ENCODE measurements at places on chromosomes 13 and 19.
A peak's percentile ranks its signal among the peaks of the same experiment; 100 is the strongest.

DNA sequence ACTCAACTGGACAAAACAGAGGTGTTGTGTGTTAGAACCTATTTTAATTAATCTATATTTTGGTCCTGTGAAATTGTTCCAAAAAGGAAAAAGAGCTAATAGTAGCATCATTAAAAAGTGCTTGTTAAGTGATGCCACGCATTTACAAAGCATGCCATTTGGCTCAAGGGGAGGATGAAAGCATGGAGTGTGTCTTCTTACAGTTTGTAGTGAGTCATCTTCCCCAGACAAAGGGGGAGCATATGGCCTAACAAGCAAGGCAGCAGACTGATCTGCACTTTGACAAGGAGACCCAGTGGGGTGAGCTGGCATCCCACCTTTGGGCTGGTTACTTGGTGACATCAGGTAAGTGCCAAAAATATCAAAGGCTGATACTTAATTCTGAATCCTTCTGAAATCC is 297.0 kb downstream of the FGF9 start:
- H3K4me1 ChIP-seq, result no peaks in the 10 kb centered on the region
- H3K27me3 ChIP-seq, result no peaks in the 10 kb centered on the region
- H3K4me3 ChIP-seq, result no peak overlapping the region
- no peaks in the 10 kb centered on the region for H3K36me3 ChIP-seq
- H3K27ac ChIP-seq, result no peak overlapping the region

- H3K27me3 ChIP-seq, result no peaks in the 10 kb centered on the region
- no peaks in the 10 kb centered on the region for H3K36me3 ChIP-seq
- H3K27ac ChIP-seq, result peak overlapping the region; percentile 78
- DNase-seq, result no peak
- peaks cover 30% of the 10 kb centered on the region for H3K4me1 ChIP-seq
Measured at GRCh38 chr19:661427-662196, 1.4 kb downstream of the RNF126 start.

DNA sequence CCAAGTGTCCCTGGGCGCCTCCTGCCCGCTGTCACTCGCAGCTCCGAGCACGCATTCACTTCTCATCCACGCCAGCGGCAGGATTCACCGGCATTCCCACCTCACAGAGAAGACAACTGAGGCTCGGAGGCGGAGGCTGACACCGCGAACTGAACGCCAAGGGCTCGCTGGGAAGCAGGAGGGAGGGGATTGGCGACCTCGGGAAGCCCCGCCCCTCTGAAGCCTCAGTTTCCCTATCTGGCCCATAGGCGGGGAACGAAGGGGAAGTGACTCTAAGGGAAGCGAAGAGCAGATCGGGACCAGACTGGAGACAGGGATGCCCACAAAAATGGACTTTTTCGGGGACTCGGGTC is 256 bp downstream of the MICOS13 start:
- no peaks in the 10 kb centered on the region for H3K4me1 ChIP-seq
- DNase-seq, result no peak
- no peaks in the 10 kb centered on the region for H3K27me3 ChIP-seq
- H3K4me3 ChIP-seq, result peak overlapping the region; percentile 96
- peak overlapping the region; percentile 75 for H3K27ac ChIP-seq

GRCh38 chr19:8239528-8240273 is 30.5 kb downstream of the CERS4 start:
- no peak overlapping the region for H3K4me3 ChIP-seq
- H3K27ac ChIP-seq, result no peak overlapping the region
- DNase-seq, result no peak

DNA sequence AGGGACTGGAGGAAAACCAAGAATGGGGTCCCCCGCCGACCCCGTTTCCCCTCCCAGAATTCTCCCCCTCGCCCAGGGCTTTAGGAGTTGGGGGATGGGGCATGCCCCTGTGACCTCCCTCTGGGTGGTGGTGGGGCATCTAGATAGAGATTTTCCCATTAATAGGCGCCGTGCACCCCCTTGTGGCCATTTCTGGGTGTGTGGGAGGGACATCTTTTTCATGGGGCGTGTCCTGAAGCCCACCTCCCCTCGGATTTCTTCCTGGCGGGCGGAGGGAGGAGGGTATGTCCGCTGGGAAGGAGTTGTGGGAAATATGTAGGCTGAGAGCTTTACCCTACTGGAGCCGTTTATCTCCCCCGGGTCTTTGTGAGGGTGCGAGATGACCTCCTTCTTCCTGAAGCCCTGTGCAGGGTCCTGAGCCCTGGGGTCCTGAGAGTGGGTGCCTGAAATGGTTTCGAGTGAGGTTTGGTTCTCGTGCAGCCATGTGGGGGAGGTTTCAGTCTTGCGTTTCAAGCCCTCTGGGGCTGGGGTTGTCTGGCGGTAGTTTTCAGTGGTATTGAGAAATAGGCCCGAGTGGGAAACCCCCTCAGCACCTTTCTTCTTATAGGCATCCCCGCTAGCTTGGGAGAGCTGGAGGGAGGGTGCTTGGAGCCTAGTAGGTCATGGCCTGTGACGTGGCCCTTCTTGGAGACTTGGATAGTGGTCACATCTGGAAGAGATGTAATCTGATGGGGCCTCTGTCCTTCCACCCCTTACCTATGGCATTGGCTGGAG is 1.0 kb downstream of the PRMT1 start:
- peak overlapping the region; percentile 88 for H3K4me3 ChIP-seq
- peaks cover 18% of the 10 kb centered on the region for H3K4me1 ChIP-seq
- peak; percentile 16 for DNase-seq

- H3K4me1 ChIP-seq, result peaks cover 12% of the 10 kb centered on the region
- no peaks in the 10 kb centered on the region for H3K27me3 ChIP-seq
- H3K27ac ChIP-seq, result no peak overlapping the region
- H3K4me3 ChIP-seq, result no peak overlapping the region
- peaks cover 13% of the 10 kb centered on the region for H3K36me3 ChIP-seq
Measured at GRCh38 chr19:40235238-40236025, 8.9 kb upstream of the CCNP start.

DNA sequence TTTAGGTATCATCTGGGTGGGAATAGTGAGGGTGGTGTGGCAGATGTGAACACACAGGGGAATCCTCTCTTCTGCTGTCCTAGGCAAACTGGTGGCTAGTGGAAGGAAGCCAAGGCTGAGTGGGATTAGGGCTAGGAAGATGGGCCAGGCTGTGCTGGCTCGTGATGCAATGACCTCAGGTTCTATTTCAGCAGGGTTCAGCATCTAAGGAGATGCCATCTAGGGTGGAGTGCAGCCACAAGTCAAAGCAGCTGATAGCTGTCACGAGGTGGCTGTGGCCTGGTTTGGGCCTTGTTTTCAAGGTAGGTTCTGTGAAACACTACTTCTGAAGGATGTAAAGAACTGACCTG is 21.6 kb downstream of the ARL11 start:
- H3K27me3 ChIP-seq, result no peaks in the 10 kb centered on the region
- no peak overlapping the region for H3K27ac ChIP-seq
- no peaks in the 10 kb centered on the region for H3K36me3 ChIP-seq
- no peak overlapping the region for H3K4me3 ChIP-seq
- no peaks in the 10 kb centered on the region for H3K4me1 ChIP-seq
- no peak for DNase-seq
